Stimulated activated CD4-positive, alpha-beta T cell treated with anti-CD3 and anti-CD28 coated beads, Interleukin-1b, Interleukin-23, amount 100 ng/mL, for 1 hour (primary cell): ENCODE measurements at places on chromosomes 1 and 21.

GRCh38 chr1:152909206-152909605, 860 bp downstream of the IVL start:
- DNase-seq = no peak

- DNase-seq = peak; percentile 50
These were observed at the start of gene EVA1C for GRCh38 chr21:32412162-32413014. EVA1C (plus strand) TSS chr21:32412706; CDS start chr21:32412854, 148 bp downstream.

GRCh38 chr1:153565529-153566374, at the start of gene S100A2:
S100A2 (minus strand) TSS chr1:153565844; CDS start chr1:153563877, 1,967 bp downstream.
- DNase-seq = no peak

- no peak for DNase-seq
These were observed 3.5 kb downstream of the ELAVL4 start for GRCh38 chr1:50112193-50112592.

DNA sequence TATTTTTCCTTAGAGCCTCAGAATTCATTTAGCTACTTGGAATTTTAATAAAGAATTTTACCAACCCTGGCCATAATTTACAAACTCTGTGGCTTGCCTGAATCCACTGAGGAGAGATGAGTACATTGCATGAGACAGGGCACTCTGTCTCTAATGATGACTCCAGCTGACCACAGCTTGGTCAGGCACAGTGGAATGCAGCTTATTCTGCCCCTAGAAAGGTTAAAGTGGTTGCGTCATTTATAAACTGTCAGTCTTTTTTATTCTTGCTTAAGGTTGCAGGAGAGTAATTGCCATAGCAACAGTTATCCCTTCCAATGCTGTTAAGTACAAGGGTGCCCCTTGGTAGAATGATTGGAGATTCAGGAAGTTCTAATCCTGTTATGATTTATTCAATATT, 28.3 kb downstream of the PDE4B start:
- DNase-seq = no peak

DNA sequence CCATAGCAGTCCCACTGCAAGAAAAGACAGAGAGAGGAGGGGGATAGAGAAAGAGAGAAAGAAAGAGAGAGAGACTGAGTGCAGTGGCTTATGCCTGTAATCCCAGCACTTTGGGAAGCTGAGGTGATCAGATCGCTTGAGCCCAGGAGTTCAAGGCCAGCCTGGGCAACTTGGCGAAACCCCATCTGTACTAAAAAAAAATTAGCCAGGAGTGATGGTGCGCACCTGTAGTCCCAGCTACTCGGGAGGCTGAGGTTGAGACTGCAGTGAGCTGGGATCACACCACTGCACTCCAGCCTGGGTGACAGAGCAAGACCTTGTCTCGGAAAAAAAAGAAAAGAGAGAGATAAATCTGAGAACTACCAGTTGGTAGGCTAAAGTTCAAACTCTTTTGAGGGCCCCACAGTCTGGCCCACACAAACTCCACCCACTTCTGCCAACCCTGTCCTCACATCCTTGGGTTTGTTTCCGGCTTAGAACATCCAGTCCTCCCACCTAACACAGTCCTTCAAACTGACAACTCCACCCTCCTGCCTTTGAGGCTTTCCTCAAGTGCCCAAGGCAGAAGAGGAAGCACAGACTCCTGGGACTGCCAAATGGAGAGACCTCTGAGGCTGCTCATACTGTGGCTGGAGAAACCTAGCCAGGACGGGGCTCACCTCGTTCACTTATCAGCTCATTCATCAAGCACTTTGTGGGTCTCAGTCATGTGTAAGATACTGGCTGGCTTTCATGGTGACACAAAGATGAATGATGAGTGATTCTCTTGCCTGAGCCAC, 20.1 kb downstream of the TFAP2E start:
- no peak for DNase-seq

DNA sequence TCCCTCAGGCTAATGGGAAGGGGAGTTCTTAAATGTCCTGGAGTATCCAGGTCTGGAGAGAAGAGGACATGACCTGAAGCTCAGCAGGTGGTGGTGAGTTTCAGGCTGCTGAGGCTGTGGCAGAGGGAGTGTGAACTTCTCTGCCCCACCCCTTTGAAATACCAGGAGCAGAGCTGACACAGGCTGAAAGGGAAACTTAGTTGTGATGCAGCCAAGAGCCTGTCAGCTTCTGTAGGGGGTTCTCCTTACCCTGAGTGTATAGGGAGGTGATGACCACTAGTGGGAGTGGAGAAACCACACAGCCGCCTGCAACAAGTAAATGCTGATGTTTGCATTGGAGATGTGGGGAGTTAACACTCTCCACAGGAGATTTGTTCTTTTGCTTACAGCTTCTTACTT, 152.3 kb downstream of the FCRL5 start:
- no peak for DNase-seq

GRCh38 chr1:84973498-84974334, 23.2 kb downstream of the MCOLN2 start:
- no peak for DNase-seq

GRCh38 chr21:34882719-34883131, 166.4 kb downstream of the RUNX1 start:
- no peak for DNase-seq

GRCh38 chr1:33219886-33220661, 36.2 kb upstream of the ZNF362 start:
- DNase-seq = no peak

DNA sequence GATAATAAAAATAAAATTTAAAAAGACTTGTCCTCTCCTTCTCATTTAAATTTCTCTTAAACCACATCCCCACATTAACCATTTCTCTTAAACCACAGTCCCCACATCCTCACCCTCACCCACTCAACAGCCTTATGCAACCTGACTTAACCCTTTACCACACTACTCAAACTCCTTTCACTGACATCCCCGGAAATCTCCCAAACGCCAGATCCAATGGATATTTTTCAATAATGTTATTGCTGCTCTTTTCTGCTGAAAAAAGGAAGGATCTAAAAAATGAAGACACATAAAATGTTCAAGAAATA, 54.2 kb upstream of the EEIG2 start:
- no peak for DNase-seq

- no peak for DNase-seq
These were observed 38.2 kb downstream of the CD46 start for GRCh38 chr1:207789792-207790787.

GRCh38 chr1:201423655-201424054, 2.1 kb upstream of the TNNI1 start:
- DNase-seq = no peak

GRCh38 chr1:156691191-156691590, 14.0 kb upstream of the NES start:
- DNase-seq = no peak

DNA sequence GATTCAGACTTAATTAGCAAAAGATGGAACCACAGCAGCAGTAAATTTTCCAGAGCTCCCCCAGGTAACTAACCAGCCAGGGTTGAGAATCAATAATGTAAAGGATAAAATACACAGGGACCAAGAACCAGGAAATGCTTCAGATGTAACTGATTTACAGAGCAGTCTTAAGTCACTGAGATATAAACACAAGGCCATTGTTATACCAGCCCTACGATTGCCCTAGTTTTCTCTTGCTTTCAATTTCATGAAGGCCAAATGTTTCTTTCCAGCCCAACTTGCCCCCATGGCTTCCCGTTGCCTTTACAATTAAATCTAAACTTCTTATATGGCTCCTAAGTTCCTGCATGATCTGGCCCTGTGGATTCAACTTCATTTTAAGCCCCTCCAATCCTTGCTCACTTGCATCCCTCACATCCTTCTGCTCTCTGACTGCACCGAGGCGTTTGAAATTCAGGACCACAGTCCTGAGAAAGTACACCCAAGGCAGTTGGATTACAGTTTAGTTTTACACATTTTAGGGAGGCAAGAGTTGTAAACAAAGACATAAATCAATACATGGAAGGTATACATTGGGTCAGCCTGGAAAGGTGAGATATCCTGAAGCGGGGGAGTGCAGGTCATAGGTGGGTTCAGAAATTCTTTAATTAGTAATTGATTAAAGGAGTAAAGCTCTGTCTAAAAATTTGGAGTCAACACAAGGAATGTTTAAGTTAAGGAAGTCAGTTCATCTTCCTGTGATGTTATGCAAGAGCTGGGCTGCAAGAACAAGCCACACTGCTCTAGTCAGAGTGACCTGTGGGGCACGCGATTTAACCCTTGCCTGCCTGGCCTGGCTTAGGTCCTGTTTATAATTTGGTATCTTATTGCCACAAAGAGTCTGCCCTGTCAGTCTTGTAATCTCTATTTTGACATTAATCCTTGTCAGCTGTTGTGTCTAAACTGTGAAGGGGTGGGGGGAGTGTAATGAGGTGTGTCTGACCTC, 69.9 kb upstream of the COG2 start:
- no peak for DNase-seq

DNA sequence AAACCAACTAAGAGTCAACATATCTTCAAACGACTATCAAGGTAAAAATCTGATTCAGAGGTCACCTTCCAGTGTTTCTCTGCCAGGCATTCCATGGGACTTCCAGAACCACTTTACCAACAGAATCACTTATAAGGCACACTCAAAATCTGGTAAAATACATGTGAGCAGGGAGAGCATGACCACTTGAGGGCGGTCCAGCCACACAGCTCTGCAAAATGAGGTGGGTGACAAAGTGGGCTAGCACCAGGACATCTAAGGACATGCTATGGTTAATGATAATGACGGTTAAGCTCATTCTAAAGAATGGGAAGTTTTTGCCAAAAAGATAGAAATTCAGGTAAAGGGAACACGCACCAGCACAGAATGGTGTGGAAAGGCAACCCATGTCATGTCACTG, 24.5 kb upstream of the GLIS1 start:
- DNase-seq = no peak

DNA sequence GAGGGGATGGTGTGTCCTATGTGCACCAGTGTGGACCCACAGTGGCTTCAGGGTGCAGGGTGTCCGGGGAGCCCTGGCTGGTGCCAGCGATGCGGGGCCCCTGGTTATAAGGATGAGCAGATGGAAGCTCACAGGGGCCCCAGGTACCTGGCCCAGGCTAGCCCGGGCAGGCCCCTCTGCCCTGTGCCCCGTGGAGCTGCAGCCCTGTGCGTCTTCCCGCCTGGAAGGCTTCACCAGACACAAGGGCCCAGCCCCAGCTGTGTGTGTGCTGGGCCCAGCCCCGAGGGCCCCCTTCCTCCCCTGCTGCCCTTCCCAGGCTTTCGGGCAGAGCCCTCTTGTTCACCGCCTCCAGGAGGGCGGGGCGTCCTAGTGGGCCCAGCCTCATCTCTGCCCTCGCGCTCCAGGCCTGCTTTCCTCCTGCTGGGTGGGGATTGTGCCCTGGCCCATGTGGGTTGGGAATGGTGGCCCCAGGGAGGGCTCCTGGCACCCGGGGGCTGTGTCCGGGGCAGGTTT, 15.9 kb downstream of the PFKL start:
- no peak for DNase-seq

GRCh38 chr1:217734973-217735372, 103.8 kb downstream of the SPATA17 start:
- no peak for DNase-seq

- no peak for DNase-seq
These were observed 158.8 kb downstream of the TOMM20 start for GRCh38 chr1:234969581-234970400.

DNA sequence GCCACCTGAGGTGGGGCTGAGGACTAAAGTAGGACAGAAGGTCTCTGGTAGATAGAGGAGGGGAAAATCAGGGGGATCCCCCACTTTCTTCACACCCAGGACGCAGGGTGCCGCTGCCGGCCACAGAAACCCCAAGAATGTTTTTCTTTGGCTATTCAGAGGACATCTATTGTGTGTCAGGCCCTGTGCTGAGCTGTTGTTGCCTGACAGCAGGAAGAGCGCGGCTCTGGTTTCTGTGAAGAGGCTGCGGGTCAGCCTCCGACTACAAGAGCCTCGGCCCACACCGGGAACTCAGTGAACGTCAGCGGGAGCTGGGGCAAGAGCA, 407 bp upstream of the PIGV start:
- DNase-seq = peak; percentile 27

DNA sequence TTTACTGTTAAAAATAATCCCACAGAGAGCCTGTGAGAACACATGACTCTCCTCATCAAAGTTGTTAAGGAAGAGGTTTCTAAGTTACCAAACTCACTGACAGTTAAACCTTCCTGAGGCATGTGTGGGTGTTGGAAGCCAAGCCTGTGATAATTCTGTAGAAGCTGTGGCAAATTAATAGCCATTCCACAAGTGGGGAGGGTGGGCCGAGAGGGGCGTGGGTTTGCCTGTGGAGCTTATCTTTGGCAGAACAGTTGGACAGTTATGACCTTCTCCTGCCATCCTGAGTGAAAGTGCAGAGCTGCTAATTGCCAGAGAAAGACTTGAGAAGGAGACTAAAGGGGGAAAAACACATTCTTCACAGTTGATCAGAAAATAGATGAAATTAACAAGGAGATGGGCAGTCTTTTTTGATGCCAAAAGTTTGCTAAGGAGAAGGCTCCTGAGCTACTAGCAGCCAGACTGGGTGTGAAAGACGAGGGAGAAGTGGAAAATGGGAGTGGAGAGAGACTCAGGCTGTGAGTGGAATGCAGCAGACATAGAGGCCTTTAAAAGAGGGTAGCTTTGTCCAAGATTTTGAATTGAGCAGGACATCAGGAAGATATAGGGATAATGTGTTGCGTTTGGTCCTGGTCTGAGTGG, 1.6 kb upstream of the PLA2G2C start:
- DNase-seq = no peak

DNA sequence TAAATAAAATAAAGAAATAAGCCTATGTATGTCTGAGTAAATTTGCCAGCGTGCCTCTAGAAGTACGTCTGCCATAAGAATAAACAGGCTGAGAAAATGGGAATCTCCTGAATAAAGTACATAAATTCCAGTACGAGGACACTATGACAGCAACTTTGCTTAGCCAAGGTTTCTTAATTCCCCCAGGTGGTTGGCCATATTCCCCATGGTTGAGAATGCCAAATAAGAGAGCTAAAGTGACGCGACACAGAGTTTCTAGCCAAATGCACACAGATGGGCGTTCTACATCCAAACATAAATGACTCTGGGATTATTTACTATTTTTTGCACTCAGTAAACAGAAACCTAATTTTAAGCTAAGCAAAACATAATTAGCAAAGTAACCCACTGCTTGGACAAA, 19.5 kb downstream of the KCNH1 start:
- no peak for DNase-seq

DNA sequence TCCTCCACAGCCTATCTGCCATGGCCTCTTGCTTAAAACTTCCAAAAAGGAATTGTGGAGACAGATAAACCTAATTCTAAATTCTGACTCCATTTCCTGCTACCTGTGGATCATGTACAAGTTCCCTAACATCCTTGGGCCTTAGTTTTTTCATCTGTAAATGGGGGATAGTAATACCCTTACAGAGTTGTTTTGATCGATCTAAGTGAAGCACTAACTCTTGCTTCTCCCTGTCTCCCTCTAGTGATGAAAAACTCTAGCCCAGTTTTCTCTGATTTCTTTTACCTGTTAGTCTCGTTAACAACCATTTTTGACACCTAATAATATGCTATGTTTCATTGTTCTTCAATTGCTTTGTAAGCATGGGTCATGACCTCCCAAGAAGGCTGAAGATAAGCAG, 65.9 kb downstream of the TM2D1 start:
- DNase-seq = no peak

- DNase-seq = no peak
These were observed 181.1 kb downstream of the DYRK1A start for GRCh38 chr21:37547615-37548200.

GRCh38 chr1:54255026-54255702, 55.2 kb downstream of the MRPL37 start:
- no peak for DNase-seq
